ENCODE measurements at places on chromosomes 12 and 14. TPM values are rescaled to one million over a fixed set of nuclear protein-coding genes. Genes with fewer than 3 reads are reported as not detected.
A peak's percentile ranks its signal among the peaks of the same experiment; 100 is the strongest.

GRCh38 chr14:94406910-94407309 is 18.5 kb upstream of the SERPINA1 start:
- DNase-seq: no peak

CPNE6 gene
- not detected for polyA plus RNA-seq

- DNase-seq: no peak
Observed at GRCh38 chr14:32205984-32206383, 2.9 kb upstream of the RNU6-8 start.

DNA sequence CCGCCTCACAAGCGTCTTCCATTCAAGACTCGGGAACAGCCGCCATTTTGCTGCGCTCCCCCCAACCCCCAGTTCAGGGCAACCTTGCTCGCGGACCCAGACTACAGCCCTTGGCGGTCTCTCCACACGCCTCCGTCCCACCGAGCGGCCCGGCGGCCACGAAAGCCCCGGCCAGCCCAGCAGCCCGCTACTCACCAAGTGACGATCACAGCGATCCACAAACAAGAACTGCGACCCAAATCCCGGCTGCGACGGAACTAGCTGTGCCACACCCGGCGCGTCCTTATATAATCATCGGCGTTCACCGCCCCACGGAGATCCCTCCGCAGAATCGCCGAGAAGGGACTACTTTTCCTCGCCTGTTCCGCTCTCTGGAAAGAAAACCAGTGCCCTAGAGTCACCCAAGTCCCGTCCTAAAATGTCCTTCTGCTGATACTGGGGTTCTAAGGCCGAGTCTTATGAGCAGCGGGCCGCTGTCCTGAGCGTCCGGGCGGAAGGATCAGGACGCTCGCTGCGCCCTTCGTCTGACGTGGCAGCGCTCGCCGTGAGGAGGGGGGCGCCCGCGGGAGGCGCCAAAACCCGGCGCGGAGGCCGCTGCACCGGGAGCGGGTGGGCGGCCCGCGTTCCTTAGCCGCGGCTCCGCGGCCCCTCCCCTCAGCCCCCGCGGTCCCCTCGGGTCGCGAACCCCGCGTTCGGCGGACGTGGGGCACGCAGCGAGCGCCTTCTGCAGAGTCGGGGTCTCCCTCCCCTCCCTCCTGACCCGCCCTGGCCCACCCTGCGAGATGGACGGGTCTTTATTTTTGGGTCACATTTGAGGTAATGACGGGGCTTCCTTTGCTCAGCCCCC is at the start of gene UBC:
Gene UBC, minus strand, starts transcription at position 259 of the 847 bp plus-strand sequence. CDS start 879 bp downstream, outside the sequence.
- DNase-seq: peak; percentile 88

- no peak for DNase-seq
Observed at GRCh38 chr14:92630367-92630766, 116.8 kb downstream of the RIN3 start.

GRCh38 chr12:71125949-71126348 is 31.9 kb downstream of the TSPAN8 start:
- DNase-seq: no peak

DNA sequence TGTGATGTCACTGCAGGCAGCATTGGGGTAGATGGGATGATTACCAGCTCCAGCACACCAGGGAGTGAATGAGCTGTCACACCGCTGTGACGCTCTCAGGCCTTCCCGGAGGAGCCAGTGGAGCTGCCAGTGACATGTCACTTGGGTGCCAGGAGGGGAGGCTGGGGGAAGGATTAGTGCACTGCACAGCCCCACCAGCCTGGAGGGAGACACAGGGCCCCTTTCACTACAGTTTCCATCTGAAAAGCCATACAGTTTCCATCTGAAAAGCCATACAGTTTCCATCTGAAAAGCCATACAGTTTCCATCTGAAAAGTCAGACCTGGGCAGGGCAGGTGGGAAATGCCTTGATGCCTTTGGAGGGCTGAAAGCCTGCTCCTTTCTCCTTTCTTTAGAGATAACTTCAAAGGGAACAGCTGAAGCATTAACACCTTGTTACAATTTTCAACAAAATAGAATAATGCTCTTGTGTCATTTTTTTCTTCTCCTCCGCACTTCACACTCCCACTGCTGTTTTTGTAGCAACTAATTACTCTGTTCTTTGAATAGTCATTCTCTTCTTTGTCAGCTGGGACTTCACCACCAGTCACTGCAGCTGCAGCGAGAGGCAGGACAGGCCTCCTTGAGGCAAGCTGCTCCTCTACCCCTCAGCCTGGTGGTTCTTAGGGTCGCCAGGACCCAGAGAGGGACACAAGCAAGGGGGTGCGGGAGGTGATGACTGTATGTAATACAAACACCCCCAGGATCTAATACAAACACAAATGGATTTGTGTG is 256.9 kb upstream of the RGS6 start:
- DNase-seq: no peak
